ENCODE measurements at places on chromosomes 7 and 10.

DNA sequence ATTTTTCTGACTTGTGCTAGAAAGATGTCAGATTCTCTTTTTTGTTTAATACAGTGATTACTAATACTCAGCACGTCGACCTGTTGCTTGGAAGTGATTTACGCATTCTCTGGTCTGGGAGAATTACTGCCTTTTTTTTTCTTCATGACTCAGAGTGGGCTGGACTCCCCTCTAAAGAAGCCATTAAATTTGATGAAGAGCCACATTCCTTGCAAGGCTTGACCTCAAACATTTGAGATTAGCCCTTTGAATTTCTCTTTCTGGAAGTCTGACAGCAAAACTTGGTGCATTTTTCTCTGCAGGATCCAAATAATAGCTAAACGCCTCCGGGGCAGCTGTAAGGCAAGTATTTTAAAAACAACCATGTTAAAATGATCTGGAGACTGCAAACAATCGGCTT lies 171.6 kb downstream of the GALNT17 start:
- DNase-seq, result no peak

- no peak for DNase-seq
These were observed 54.3 kb downstream of the EGFR start for GRCh38 chr7:55073051-55073511.

- no peak for DNase-seq
These were observed 13.3 kb downstream of the ALOX5 start for GRCh38 chr10:45387096-45387893.

DNA sequence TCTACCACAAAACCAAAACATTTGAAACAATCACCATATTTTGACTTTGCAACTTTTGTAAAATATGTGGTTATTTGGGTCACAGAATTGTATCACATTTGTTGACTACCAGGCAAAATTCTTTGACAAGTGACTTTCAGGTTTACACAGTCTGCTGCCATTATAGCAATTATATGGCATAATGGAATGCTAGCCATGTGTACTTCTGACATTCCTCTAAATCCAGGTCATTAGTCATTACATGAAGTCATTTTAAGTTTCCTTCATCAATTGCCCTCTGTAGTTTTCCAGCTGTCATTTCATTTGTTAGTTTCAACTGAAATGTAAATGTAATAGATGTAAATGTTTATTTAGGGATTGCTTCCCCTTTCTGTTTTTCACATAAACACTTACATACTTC lies 137.5 kb downstream of the IMMP2L start:
- DNase-seq, result no peak

GRCh38 chr7:81973117-81973516 lies 203.3 kb upstream of the HGF start:
- DNase-seq, result no peak

- DNase-seq, result no peak
These were observed 62.8 kb upstream of the FAM20C start for GRCh38 chr7:129366-130221.

GRCh38 chr7:96126382-96126781 lies 195.5 kb downstream of the SLC25A13 start:
- DNase-seq, result no peak

- no peak for DNase-seq
These were observed 131.7 kb downstream of the DYNC1I1 start for GRCh38 chr7:95904099-95904498.

DNA sequence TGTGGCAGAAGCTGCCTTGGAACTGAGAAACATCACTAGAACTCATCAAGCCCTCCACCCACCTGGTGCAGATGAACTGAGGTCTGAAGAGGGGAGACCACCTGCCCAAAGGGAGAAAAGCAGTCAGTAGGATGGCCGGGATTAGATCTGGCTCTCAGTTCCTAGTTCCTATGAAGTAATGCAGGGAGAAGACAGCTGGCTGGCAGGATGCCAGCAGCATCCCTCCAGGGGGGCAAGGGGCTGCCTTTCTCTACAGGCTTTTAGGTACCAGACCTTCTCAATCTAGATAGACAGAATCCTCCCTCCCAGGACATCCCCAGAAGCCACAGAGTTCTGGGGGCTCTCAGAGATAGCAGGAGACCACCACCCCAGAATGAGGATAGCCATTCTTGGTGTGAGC lies 7.8 kb downstream of the CRHR2 start:
- DNase-seq, result no peak

- no peak for DNase-seq
These were observed 57.6 kb downstream of the MEOX2 start for GRCh38 chr7:15628876-15629275.

- no peak for DNase-seq
These were observed 29.4 kb downstream of the CHST15 start for GRCh38 chr10:124063750-124064603.

DNA sequence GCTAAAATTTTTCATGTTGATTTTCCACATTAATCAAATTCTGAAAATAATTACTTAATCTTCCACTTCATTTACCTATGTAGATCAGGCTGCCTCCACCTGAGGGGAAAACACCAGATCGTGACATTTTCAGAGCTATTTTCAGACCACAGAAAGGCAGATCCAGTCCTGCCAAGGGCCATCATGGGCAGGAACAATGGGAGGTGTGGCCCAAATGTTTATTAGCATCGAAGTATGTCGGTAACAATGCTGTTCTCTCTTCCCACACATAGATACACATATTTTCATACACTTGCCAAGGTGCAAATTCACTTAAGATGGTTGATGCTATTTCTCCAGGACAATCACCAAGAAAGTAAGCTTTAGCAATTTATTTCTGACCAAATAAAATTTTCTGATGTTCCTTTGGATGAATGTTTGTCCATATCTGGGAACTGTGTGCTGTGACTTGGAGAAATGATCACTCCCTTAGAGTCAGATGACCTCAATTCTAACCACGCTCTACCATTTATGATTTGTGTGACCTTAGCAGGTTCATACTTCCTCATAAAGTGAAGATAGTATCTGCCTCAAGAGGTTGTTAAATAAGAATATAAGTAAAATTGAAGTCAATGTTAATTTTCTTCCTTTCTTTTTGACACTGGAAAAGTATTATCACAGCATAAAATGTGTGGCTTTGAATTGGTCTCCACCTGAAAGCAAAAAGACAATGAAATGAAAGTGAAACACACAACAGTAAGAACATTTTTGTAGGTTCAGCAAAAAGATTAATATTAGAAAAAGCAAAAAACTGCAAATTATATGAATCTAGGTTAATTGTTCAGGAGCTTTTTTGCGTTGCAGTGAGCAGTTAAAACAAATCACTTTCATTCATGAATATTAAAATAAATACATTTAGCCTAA lies 310.4 kb upstream of the PHF14 start:
- no peak for DNase-seq

GRCh38 chr10:92816091-92816531 lies 32.2 kb upstream of the EXOC6 start:
- DNase-seq, result no peak

DNA sequence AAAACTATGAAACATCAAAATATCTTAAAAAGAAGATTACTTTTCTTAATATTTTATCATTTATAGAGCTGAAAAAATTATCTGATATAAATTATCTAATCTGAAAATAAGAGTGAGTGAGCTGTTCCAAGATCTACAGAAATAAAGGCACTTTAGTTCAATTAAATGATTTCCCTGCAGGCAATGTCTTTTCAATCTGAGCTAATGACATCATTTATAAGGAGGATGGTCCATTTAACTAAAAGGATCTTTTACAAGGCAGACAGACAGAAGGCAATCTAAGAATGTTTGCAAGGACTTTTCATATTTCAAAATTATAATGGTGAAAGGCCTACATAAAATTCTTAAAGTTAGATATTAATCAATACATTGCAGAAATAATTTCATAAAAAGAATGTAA lies 71.8 kb downstream of the SKAP2 start:
- no peak for DNase-seq

DNA sequence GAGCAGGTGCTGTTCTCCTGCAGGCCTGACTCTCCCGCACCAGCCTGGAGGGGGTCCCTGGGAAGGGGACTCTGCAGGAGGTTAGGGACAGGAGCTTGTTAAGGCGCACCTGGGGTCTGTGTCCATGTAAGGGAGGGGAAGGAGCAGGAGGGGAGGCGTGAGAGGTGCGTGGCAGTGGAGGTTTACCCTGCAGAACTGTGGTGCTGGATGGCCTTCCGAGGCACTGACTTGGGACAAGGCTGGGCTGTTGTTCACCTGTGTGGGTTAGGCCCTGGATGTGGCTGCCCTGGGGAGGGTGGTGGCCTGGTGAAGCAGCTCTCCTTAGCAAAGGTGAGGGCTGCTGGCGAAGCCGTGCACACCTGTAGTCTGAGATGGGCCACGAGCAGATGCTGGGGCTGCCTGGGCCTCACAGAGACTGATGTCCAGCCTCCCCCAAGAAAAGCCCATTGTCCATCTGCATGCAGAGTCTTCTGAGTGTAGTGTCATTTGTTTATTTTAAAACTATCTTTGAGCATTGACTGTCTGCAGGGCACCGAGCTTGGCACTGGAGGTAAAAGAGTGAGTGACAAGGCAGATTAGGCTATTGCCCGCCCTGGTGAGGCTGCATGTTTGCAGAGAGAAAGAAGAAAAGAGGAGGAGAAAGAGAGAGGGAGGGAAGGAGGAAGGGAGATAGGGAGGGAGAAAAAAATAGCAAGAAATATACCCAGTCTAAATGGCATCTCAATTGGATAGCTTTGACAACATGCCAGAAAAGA lies 225.3 kb downstream of the GLRX3 start:
- DNase-seq, result no peak

DNA sequence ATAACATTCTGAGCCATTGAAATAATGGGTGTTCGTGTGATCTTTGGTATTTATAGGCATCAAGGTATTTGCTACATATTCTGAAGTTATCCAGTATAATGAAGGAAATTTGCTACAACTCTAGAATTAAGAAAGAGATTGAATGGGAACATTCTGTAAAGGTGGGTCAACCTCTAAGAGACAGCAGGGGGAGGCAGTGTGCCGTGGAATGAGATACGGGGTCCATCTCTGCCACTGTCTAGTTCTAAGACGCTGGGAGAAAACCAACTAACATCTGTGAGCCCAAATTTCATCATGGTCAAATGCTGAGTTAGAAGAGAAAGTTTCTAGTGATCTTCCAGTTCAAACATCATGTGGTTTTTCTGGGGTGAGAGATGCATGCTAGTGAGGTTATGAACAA lies 368.9 kb downstream of the SORCS1 start:
- no peak for DNase-seq

- no peak for DNase-seq
These were observed 236.5 kb upstream of the SEMA3D start for GRCh38 chr7:85423209-85423895.

DNA sequence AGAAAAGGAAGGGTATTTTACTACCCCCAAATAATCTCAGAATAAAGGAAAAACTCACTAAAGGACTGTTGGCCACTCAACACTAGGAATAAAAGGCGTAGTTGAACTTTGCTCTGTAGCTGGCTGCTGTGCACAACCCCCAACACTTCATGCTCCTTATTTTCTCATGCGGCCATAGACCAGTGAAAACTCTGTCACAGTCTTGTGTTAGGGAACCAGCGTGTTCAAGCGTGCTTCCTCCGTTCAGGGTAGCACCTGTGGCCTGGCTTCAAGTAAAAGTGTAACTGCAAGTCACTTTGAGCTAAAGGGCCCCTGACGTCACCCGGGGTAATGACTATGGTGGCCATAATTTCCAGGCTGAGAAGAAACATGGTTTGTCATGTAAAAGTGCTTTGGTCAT lies 27.0 kb downstream of the BLNK start:
- DNase-seq, result no peak

- no peak for DNase-seq
These were observed 909.3 kb upstream of the GHITM start for GRCh38 chr10:83229991-83230390.

DNA sequence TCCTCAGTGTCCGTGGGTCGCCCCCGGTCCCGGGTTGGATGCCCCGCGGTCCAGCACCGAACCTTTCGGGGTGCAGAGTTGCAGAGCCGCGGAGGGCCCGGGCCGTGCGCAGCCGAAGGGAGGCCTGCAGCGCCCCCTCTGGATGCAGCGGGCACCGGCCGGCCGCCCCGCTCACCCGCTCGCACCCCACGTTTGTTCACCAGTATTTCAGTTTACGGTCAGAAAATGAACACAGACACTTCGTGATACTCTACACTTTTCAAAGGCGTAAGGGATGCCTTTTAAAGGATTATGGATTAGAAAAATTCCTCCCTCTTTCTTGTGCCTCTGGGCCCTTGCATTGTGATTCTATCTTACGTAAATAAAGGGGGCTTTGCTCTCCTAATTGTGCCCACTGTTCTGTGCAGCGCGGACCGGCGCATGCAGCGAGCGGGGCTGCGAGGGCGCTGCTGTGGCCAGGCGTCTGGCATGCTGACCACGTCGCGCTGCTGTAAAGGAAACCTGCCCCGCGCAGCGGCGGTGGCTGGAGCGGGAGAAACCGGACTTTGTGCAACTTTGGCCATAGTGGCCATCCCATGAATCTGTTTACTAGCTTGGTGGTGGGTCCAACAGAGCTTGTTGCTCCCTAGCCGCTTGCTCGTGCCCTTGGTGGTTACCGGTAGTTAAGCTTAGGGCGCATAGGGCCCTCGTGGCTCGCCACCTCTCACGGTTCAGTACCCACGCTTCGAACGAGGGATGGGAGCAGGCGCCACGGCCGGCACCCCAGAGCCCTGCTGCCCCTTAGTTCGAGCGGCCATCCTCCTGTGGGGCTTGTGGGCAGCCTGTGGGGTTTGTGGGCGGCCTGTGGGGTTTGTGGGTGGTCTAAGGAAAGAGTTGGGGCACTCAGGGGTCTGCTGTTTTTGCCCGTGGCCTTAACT lies 739 bp upstream of the MEST start:
- no peak for DNase-seq

GRCh38 chr10:87660484-87661133 lies 931 bp downstream of the PAPSS2 start:
- no peak for DNase-seq

GRCh38 chr10:58326967-58327381 lies 7.8 kb upstream of the UBE2D1 start:
- DNase-seq, result no peak

DNA sequence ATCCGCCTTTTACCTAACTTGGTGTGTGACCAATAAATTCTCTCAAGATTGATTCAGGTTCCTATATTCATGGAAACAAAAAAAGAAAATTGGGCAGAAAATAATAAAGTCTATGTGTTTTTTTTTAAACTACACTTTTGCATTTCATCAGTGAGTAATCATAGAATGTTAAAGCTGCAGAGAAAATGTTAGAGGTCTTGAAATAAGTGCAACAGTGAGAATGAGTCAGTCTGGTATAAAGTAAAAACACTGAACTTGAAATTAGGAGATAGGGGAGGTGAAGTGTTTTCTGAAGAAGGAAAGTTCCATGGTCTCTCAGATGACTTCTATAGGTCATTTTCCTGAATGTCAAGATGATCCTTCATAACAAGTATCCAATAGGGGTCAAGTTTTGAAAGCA lies 202.6 kb upstream of the NRP1 start:
- no peak for DNase-seq
